GOT3 (cell line): ENCODE measurements at places on chromosomes 7 and 10.
A peak's percentile ranks its signal among the peaks of the same experiment; 100 is the strongest.

DNA sequence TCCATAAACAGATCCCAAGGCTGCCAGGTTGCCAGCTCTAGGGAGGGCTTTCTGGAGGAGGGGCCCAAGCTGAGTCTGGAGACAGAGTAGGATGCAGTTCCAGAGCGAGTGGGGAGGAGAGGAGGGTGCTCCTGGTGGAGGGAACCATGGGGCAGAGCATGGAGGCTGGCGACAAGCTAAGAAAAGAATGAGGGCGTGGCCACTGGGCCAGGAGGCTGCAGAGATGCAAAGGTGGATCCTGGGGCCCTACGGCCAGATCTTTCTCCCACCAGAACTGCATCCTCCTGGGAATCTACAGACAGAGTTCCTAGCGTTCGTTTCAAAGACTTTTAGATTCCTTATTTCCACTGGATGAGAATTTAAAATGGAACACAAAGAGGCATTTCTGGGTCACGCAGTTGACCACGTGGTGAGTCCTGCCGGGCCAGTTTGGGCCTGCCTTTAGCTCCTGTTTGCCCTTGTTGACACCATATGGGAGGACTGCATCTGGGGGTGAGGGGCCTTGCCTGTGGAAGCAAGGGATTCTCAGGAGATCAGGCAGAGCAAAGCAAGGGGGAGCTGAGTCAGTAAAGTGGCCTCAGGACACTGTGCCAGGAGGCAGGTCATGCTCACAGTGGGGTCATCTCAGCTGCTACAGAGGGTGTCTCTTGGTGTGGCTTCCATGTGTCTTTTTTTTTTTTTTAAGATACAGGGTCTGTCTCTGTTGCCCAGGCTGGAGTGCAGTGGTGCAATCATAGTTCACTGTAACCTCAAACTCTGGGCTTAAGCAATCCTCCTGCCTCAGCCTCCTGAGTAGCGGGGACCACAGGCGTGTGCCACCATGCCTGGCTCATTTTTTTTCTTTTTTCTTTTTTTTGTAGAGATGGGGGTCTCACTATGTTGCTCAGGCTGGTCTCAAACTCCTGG, 137.8 kb downstream of the SH3PXD2A start:
- no peak for DNase-seq

DNA sequence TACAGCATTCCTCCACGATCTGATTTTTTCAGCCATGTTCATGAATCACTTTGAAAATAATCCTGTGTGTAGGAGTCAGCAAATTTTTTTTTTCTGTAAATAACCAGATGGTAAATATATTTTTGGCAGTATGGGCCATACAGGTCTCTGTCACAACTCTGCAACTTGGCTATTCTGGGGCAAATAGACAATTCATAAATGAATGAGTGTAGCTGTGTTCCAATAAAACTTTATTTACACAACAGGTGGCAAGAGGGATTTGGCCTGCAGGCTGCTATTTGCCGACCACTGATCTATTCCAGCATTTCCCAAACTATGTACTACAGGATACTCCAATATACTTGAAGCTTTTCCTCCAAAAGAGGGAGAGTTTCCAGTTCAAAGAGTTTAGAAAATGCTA, 78.7 kb upstream of the SVIL start:
- no peak for DNase-seq

DNA sequence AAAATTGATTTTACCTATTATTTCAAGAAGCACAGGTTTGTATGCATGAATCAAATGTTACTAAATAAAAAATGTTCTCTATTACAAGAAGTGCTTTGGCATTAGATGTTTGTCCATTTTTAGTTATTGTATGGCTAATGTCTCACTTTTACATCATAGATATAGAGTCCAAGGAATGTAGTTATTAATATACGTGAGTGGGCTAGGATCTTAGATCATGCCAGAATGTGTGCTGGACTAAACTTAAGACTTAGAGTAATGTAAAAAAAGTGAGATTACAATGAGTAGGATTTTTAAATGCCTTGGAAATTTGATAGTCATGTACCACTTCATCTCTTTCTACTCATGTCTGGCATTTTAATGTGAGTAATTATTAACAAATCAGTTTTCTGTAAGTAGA, 196.6 kb downstream of the ARL4A start:
- no peak for DNase-seq

GRCh38 chr7:105003275-105003674, 10.7 kb upstream of the KMT2E start:
- DNase-seq, result peak; percentile 9

- no peak for DNase-seq
Observed at GRCh38 chr7:121366852-121367431, 29.2 kb downstream of the FAM3C start.

- DNase-seq, result no peak
Observed at GRCh38 chr10:5888843-5889623, 660 bp downstream of the ANKRD16 start.

GRCh38 chr7:105473163-105473562, 48.9 kb downstream of the PUS7 start:
- DNase-seq, result no peak

GRCh38 chr10:131160219-131160875, 151.2 kb downstream of the TCERG1L start:
- no peak for DNase-seq

DNA sequence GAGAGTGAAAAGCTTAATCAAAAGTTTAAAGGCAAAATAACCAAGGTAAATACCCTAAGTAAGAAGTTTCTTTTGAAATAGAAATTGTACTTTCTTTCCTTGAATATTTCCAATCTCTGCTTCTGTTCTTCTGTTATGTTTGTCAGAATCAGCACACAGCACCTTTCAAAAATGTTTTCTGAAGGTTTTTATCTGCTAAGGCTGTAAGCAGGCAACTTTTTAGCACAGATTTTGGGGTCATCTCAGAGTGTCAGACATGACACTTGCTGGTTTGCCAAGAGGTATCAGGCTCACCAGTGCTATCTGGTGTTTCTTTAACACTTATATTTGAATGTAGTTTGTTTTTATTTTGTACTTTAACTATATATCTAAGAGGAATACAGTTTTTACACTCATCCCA, 94.2 kb downstream of the CDK6 start:
- no peak for DNase-seq

GRCh38 chr7:15561835-15562234, at the start of gene AGMO:
TSS of gene AGMO (minus strand) at chr7:15562015.
- DNase-seq, result no peak

DNA sequence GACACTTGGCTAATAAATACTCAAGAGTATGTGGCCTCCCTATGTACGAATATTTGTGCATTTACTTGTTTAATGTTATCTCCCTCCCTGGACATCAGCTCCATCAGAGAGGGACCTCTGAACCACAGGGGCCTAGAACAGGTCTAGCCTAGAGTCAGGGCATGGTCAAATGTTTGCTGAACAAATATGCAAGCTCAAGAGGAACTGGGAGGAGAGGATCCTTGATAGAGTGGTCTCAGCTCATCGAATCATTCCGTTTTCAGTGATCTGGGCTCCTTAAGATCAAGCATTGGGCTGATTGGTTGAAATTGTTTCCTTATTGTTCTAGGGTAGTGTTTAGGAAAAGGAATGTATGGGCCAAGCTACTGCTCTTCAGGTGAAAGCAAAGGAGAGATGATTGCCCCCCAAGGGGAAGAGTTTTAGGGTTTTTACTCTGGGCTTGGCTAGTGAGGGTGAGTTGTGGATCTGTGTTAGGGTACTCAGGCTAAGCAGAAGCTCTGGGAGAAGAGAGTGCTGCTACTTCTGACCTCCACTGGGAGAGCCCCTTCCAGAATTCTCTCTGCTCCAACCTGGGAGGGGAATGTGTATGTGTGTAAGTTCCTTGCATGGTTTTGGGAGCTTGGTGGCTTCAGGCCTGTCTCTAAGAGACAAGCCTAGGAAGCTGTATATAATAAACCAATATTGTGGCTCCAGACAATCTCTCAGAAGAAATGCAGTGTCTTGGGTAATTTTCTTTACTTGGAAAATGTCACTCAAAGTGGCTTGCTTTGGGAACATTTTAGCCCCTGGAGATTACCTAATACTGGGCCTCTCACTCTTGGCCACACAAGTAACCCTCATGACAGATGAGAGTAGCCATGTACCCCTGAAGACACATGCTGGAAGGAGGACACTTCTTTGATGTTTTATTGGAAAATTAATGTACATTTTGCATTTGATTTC, 110.0 kb downstream of the EMX2 start:
- no peak for DNase-seq

DNA sequence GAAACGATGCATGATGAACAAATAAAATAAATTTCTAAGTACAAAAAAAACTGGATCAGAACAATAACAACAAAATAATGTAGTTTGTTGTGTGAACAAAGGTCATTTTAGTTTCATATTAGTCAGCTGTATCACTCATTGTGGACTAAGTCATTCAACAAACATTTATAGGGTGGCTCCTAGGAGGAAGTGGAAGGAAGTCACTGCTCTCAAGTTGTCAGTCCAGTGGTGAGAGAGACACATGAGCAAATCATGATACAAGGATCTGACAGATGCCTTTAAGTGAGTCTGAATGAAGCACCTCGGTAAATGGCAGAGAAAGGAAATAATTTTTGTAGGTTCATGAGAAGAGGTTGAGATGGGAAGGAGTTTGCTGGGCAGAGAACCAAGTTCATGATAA, 56.8 kb downstream of the EPDR1 start:
- DNase-seq, result no peak
